Amygdala (tissue), 56 donors: ENCODE measurements at places on chromosomes 13 and 19.

GRCh38 chr13:57865600-57866294, 234.2 kb downstream of the PCDH17 start:
- no peak for DNase-seq

DNA sequence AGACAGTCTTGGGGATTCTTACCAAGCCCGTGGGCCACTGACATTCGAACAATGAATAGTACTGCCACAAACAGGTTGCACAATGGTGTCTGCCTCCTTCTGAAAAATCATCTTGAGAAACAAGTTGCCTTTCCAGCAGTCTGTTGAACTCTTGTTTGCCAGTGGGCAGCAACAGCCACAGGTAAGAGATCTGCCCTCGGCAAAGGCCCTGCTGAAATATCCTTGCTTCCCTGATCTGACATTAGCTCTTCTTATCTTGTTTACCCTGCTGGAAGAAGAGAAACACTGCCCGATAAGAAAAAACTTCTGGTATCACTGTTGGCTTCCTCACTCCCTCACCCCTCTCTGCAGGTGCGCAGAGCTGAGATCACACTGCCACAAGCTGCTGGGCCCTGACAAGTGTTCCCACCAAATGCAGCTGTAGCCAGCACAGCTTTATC, 2.0 kb downstream of the DOCK9 start:
- DNase-seq: no peak

DNA sequence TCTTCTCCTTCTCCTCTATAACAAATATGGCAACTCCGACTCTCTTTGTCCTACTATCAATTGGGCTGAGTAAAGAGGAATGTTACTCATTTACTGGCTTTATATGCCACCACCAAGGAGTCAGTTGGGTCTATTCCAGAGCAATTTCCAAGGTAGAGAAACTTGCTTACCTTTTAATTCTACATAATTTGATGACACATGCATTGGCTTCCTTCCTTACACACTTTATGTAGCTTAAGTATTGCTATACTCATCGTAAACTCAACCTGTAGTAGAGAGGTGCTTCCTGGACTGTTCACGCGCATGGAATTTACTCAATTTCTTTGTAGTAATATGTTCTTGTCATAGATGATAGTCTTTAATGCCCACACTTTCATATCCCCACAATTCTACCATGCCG, 160.7 kb downstream of the LMO7 start:
- DNase-seq: no peak

DNA sequence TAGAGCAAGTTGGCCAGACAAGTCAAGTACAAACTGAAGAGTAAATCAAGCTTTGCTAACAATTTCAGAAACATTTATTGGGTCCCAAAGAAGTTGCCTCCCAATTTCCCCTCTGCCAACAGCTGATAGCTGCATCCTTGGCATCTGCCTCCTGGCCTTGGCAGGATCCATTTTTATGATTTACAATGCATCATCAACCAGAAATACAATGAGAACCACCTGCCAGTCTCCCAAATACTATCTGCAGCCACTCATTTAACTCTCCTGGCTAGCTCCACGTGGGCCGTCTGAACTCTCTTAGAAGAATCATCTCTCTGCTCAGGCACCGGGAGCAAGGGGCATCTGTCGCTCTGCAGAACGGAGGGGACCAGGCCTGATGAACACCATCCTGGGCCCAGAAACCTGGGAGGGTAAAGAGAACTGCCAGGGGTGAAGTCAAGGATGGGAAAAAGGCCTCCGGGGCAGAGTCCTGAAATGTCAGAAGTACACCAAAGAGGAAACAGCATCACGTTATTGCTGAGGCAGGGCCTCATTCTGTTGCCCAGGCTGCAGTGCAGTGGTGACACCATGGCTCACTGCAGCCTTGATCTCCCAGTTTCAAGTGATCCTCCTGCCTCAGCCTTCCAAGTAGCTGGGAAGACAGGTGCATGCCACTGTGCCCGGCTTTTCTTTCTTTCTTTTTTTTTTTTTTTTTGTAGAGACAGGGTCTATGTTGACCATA, 2.6 kb downstream of the LONP1 start:
- DNase-seq: no peak

DNA sequence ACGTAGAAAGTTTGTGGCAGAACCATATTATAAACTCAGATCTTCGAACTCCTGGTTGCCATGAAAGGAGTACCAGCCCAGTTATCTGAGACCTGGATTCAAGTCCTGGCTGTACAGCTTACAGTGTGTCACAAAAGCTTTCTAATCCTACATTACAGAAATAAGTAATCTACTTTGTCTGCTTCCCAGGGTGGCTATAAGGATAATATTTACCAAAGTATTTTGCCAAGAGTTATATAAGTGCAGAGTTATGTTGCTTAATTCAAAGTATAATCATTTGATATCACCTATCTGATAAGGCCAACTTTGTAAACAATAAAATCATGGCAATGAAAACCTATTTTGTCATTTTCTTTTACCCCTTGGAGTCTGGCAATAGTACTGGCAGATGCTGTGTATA, 381.6 kb downstream of the NDFIP2 start:
- no peak for DNase-seq

DNA sequence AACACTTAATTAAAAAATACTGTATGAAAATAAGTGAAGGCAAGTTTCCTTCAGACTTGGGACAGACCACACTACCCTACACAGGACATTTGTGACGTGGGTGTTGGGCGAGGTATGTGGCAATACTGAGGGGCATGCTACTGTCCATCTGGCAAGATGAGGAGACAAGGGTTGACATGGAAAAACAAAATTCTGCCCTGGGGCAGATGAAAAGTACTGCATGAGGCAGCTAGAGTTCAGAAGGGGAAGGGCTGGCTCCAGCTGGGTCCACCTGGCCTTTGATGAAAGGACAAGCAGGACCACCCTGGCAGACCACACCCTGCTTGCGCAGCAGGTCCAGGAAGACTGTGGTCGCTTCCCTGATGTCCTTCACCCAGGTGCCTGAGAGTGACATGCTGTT, 43.2 kb downstream of the LATS2 start:
- no peak for DNase-seq
